ENCODE measurements at places on chromosomes 7 and 10.

- DNase-seq, result no peak
These were observed 42.2 kb upstream of the PFKP start for GRCh38 chr10:3025026-3025683.

- DNase-seq, result no peak
These were observed 54.4 kb downstream of the ZNF503 start for GRCh38 chr10:75347186-75347585.

DNA sequence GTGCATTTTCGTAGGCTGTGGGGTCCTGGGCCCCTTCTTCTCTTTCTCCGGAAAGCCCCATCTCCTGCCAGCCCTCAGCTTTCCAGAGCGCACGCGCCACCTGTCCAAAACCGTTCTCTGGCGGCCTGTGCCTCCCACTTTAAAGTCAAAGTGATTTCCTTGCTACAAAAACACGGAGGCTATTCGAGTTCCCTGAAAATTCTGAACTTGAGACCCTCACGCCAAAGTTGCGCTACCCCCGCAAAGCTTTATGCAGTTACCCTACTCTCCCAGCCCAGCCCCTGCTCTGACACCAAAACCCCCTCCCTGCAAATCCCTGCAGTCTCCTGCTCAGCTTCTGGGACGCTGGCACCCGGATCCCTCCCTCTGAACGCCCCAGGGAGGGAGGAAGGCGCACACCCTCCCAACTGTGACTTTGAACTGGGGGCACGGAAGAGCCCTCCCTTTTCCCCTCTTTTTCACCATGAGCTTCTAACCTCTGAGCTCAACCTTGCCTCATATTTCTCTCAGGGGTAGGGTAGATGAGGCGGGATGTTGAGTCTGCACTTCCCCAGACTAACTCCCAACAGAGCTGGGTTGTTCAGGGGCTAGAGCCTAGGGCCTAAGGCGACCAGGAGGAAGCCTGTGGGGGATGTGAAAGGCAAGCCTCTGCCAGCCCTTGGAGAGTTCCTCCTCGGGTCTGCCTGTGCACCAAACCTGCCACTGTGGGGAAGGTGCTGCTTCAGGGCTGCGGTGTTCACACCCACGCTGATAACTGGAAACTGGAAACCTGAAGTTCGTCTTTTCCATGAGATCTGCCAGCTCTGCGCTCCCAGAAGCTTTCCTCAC lies 2.7 kb upstream of the PAX4 start:
- DNase-seq, result no peak

DNA sequence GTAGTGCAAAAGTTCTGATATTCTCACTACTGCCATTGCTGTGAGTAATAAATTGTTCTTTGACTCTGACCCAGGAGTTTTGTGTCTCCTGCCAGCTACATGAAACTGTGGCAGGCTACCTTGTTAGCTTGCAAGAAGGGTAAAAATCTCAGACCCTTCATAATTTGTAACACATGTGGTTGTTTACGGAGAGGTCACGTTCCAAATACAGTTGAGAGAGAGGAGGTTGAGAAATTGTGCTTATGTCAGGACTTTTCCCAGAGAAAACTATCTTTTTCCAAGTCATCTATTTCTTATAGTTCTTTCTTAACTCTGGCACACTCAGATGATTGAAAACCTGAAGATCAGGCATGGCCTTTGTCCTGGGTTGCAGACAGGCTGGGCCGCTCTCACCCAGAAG lies 114.4 kb upstream of the SVIL start:
- no peak for DNase-seq

GRCh38 chr7:44073664-44074348 lies 8.4 kb upstream of the PGAM2 start:
- DNase-seq, result peak; percentile 58

DNA sequence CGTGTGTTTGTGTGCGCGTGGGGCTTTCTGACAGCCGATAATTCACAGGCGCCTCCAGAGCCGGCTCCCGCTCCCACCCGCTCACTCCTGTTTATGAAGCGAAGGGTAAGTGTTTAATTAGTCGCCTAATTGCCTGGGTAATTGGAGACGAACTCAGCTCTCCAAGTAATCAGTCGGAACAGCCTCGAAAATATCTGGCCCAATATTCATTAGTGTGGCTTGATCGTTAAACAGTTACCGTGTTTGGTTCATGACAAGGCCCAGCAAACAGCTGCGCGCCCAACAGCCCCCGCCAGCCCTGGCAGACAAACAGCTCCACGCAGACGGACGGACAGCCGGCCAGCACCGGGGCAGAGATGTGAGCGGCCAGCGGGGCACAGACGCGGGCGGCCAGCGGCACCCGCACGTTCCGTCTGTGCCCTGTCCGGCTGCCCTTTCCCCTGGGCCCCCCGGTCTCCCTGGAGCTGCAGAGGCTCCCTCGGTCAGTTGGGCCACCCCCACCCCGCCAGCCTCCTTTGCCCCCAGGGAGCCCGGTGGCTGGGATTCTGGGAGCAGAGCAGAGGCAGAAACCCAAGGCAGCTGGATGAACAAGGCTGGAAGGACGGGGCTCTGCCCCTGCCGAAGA lies 98.2 kb downstream of the UNCX start:
- no peak for DNase-seq

GRCh38 chr10:108848046-108848445 lies 1075.3 kb downstream of the XPNPEP1 start:
- no peak for DNase-seq

DNA sequence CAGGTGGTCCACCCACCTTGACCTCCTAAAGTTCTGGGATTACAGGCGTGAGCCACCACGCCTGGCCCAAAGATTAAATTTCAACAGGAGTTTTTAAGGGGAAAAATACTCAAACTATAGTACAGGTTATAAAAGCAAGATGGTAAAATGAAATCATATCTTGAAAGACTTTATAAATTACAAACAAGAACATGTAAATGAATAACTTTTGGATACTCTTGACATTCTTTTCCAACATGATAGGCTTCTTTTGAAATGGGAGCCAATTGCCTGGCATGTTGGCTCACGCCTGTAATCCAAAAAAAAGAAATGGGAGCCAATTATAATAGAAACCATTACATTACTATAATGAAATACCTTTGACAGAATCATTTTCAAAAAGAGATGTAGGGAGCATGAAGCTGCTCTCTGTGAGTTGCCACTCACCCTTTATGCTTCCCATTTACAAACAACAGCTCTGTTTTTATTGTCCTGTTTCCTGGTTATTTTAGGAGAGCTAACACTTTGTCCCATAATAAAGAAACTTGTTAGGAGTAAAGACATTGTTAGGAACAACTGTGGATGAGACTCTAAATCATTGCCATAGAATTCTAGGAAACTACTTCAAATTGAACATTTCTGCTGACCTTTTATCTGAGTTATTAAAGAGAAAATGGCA lies 24.6 kb upstream of the MCU start:
- DNase-seq, result no peak

DNA sequence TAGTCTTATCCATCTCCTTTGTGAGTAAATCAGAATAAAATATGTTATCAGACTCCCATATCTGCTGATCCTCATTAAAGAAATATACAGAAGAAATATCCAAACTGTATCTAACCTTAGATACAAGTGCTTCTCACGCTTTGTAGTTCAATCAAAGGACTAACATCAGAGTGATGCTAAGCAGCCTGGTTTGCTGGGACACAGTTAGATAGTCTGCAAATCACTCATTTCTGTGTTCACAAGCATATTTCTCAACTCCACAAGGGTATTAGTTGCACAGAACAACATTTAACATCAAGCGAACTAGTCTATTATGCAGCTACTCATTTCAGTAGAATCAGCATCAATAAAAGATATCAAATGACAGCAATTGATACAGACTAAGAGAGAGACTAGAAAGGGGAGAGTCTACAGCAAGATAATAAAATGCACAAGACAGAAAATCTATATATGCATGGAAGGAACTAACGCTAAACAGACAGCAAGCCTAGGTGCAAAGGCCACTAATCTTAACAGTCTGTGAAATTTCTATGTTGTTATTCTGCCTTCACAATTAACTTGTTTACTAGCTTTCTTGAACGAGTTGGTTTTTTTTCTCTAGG lies 30.0 kb downstream of the DNAJC12 start:
- no peak for DNase-seq

- DNase-seq, result peak; percentile 44
These were observed 9.4 kb upstream of the ZC3HAV1 start for GRCh38 chr7:139118805-139119485.

DNA sequence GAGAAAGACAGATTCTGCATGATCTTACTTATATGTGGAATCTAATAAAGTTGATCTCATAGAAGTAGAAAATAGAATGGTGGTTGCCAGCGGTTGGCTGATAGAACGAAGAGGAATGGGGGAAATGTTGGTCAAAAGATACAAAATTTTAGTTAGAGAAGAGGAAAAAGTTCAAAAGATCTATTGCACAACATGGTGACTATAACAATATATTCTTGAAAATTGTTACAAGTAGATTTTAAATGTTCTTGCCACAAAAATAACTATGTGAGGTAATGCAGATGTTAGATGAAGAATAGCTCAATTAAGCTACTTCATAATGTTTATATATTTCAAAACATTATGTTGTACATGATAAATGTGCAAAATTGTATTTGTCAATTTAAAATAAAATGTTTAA lies 112.3 kb upstream of the SMIM30 start:
- no peak for DNase-seq

DNA sequence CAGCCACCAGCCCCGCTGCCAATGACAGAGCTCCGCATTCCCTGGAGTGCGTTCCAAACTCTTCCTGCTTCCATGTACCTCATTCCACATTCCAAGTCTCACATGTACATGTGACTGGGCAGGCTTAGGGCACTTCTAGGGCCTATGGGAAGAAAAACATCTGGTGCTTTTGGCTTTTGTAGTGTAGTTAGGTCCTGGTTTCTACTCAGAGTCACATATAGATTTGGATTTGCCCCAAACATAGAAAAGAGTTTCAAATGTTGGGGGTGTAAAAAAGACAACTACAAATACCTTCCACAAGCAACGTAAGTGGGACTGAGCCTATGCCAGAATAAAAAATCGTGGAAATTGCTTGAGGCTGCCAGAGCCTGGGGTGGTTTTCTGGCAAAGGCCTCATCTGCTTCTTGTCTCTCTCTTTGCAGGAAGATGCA lies 84.1 kb downstream of the ZNF467 start:
- no peak for DNase-seq

DNA sequence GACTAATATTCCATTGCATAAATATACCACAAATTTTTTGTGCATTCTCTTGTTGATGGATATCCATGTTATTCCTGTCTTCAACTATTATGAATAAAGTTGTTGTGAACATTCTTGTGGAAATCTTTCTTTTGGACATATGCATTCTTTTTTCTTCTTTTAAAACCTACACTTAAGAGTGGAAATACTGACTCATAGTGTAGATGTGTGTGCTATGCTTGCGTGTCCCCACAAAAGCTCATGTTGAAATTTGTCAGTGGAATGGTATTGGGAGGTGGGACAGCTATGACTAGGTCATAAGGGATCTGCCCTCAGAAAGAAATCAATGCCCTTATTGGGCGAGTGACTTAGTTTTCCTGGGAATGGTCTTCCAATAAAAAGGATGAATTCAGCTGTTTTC lies 203.6 kb upstream of the PRSS58 start:
- no peak for DNase-seq

DNA sequence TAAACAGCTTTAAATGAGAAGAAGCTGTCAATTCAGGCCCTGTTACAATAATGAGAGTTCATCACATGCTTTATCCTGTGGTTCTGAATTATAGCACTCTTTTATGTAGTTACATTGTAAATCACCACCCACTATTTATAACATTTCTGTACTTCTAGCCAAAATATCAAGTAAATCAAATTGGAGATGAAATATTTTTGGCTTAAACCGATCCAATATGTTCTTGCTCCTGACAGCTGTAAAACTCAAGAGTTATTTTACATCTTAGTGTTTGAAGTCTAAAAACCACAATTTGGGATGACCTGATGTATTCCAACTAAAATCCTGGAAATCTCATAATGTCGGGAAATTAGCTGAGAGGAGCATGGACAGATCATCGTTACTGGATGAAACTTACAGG lies 371.2 kb upstream of the LRRN3 start:
- DNase-seq, result no peak

GRCh38 chr7:70298780-70299471 lies 700.7 kb downstream of the AUTS2 start:
- DNase-seq, result no peak

GRCh38 chr7:155759740-155760430 lies 52.4 kb downstream of the SHH start:
- no peak for DNase-seq

- no peak for DNase-seq
These were observed 35.0 kb downstream of the C10orf105 start for GRCh38 chr10:71684356-71685173.

DNA sequence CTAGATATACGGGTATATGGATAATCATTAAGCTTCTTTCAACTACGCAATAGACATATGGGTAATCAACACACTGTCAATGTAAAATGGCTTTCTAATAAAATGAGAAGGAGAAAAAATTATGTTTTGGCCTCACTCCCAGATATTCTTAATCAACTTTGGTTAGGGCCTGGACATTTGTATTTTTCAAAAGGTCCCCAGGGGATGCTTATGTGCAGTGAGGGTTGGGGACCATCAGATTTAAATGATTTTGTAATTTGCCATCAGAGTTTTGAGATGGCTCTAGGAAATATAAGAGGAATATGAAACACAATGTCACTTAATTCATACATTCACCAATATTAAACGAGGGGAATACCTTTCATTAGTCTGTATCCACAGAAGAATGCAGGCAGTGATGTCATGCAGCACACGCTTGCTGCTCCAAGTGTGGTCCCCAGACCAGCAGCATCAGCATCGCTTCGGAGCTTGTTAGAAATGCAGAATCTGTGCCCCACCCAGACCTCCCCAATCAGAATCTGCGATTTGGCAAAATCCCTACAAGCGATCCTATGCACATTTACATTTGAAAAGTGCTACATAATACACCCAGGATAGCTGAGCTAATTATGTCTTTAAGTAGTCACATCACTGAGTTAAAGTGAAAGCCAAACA lies 75.1 kb downstream of the INHBA start:
- no peak for DNase-seq

DNA sequence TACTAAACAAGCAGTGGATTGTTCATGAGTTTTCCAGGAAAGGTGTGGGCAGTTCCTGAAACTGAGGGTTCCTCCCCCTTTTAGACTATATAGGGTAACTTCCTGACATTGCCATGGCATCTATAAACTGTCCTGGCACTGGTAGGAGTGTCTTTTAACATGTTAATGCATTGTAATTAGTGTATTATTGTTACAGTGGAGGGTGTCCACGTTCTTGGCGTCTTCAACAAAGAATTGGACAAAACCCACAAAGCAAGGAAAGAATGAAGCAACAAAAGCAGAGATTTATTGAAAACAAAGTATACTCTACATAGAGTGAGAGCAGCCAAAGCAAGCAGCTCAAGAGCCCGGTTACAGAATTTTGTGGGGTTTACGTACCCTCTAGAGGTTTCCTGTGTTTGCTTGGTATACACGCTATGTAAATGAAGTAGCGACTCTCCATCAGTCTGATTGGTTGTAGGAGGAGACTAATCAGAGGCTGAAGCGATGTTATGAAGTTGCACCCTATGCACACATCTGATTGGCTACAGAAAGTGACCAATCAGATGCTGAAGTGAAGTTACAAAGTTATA lies 175.2 kb downstream of the NSUN6 start:
- DNase-seq, result no peak

GRCh38 chr7:132575982-132576720 lies at the start of gene PLXNA4:
Gene PLXNA4, minus strand, starts transcription at chr7:132576470. Its CDS starts 67,777 bp downstream, at chr7:132508693.
- no peak for DNase-seq

DNA sequence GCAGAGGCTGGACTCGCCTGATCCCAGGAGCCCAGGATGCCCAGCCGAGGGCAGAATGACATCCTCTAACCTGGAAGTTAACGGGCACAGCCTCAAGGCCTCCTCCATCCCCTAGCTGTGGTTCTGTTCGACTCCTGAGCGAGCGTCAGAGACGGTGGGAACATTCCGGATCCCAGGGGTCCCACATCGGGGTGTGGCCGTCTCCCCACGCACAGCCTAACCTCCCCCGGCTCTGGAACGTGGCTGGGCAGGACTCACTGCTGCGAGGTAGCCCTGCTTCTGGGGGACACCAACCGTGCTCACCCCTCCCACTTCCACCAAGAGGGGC lies 8.4 kb downstream of the FOXL3 start:
- no peak for DNase-seq

Measured in CD4-positive, alpha-beta T cell treated with Interleukin-17A for 1 hour (primary cell).